ENCODE measurements at places on chromosomes 5 and 9.

GRCh38 chr5:158741296-158741695 lies 358.4 kb downstream of the EBF1 start:
- DNase-seq, result no peak

DNA sequence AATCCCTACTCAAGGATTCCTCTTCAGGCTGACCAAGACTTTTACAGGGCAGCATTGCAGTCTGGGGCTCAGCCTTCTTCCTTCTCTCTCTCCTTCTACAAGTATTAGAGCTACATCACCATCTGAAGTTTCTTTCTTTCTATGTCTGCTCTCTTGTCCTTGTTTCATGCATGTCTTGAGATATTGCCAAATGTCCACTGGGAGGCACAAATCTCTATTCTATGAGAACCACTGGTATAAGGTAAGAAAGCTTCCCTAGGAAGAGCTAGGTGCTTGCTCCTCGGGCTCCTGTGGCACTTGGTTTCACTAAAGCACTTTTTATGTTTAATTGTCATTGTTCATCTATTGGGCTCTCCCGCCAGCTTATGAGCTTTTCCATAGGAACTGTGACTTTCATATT lies 289.2 kb upstream of the PCSK5 start:
- DNase-seq, result no peak

DNA sequence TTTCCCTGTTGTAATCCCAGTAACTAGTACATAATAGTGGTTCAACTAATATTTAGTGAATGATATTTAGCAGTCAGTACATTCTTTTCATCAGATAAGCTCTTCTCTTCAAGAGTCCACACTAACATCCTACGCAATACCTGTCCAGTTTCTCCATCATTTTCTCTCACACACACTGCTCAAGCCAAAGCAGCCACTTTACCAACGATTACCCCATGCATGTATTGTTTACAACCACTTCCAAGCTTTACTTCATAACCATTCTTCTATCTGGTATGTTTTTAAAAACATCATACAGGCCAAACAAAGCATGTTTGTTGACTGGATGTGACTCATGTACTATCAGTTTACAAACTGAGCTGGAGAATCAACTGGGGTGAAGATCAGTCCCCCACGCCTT lies 7.3 kb downstream of the UBTD2 start:
- DNase-seq, result peak; percentile 14

DNA sequence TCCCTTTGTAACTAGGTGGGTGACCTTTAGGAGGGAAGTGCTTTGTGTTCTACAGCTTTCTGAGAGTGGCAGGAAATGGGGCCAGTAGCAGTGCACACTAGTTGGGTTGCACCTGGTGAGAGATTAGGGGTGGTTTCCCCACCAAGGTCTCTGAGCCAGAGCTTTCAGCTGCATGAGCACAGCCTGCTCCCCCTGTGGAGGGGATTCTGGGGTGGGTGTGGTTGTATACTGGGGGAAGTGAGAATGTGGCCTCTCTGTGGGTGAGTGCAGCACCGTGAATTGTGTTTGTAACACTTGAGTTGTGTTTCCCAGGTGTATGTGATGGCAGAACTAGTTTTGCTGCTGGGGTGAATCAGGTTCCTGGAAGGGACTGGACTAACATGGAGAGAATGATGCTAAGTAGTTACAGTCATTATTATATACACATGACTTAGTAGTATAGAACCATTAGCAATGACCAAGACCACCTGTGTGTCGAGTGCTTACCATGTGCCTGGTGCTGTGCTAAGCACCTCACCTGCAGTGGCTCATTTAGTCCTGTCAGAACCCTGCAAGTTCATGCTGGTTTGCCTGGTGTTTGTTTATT lies 11.8 kb upstream of the CXXC5 start:
- peak; percentile 23 for DNase-seq

- no peak for DNase-seq
These were observed 640 bp downstream of the TRIM32 start for GRCh38 chr9:116687754-116688135.

DNA sequence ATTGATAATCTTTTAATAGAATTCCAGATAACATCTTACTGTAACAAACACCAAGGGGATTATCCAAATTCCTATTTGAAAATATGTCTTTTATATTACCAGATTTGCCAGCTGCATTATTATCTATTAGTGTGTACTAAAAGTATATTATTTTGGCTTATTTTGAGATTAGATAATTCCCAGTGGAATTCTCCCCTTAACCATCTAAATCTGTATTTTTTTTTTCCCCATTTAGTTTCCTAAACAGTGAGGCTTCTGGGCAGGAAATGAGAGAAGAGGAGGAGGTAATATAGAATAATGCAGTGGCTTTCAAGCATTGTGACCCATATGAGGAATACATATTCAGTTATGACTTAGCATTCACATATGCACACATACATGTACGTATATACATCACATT lies 53.5 kb upstream of the ABL1 start:
- no peak for DNase-seq

DNA sequence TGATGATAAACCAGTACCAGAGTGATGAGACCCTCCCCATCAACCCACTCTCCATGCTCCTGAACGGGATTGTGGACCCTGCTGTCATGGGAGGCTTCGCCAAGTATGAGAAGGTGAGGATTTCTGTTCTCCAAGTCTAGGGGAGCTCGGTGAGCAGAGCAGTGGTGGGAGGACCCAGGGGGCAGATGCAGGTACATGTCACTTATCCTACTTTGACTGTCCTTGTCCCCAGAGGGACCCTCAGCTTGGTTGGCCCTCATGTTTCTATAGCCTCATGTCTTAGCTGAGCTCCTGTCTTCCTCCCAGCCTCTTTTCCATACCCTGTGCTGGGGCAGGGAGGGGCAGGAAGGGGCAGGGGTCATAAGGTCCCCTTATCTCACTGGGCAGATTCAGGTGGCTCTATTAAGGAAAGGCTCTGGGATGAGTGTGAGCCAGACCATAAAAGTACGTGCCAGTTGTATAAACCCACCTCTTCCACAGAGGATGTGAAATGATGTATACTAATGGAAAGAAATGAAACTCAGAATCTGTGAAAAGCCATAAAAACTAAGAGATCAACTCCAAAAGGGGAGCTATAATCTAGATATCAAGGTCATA lies 38.0 kb upstream of the FOXI1 start:
- no peak for DNase-seq

GRCh38 chr9:37010180-37010579 lies 23.9 kb downstream of the PAX5 start:
- no peak for DNase-seq

- DNase-seq, result no peak
These were observed 710 bp downstream of the WNK2 start for GRCh38 chr9:93184432-93185265.

- DNase-seq, result peak; percentile 45
These were observed 558.1 kb downstream of the NR2F1-AS1 start for GRCh38 chr5:93022796-93023447.

GRCh38 chr5:64569858-64570257 lies 64.0 kb downstream of the RGS7BP start:
- no peak for DNase-seq

DNA sequence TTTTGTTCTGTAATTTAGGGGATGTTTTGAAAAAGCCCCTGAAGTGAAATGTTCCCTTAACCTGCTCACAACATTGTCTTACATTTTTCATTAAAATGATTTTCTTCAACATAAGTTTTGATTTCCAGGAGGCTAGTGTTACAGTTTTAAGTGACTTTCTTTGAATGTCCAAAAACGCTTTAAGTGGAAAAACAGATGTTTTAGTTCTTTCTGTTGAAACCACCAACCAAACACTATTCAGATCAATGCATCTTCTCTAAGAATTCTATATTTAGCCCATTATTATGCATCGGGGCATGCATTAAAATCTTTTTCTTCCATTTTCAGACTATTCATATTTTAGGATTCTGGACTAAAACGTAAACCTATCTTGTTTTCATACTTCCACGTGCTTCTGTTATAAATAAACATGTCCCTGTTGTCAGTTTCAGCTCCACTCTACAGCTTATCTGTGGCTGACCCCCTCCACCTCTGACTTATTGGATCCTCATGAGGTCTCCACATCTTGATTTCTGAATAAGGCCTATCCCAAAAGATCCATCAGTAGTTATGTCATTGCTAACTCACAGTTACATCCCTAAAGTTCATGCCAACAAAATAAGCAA lies 882.3 kb upstream of the SEMA6A start:
- DNase-seq, result no peak

GRCh38 chr5:144794922-144795321 lies 624.2 kb downstream of the KCTD16 start:
- DNase-seq, result peak; percentile 45

DNA sequence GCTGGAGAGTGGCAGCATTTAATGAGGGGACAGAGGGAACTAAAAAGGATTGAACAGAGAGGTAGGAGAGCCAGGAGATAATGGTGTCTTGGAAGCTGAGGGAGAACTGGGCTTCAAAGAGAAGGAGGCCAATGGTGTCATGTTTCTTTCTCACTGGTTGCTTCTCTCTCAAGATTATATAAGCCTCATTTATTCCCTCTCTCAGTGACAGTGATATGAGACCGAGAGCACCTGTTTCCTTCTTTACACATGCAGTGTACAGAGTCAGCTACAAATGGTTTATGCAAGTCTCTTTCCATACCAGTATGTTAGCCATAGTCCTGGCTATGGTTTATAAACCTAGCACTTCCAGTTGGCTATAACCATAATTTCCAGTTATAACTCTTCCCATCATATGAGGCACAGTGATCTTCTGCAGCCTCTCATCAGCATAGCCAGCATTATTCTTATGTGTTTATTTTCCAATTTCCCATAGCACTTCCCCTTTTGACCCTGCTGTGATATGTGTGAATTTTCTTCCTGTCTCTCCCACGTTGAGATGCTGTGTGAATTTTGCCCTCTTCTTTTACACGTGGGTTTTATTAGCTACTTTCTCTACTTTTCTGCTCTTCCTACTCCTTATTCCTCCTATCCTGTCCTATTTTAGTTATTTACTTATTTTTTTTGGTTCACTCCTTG lies 71.2 kb downstream of the UNC13B start:
- no peak for DNase-seq
